ENCODE measurements at places on chromosomes 2 and 18.

- no peak for DNase-seq
Observed at GRCh38 chr2:39679805-39680204, 14.1 kb downstream of the TMEM178A start.

- DNase-seq: no peak
Observed at GRCh38 chr2:26463244-26464192, 14.4 kb downstream of the OTOF start.

DNA sequence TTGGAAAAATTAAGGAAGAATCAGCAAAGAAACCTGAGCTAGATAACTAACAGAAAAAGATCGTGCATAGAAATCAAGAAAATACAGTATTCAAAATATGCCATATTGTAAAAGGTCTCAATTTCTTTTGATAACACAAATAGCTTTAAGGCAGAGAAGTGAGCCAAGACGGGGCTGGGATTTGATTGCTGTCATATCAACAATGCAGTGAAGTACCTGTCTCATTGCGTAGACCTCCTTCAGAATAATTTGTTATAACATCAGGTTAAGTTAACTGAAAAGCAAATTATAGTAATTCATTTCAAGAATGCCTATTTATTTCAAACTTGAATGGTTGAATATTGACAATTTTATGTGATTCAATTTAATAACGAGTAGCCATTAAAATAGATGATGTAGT lies 453.8 kb upstream of the MAP2 start:
- DNase-seq: no peak

GRCh38 chr18:29862824-29863223 lies 1179.7 kb downstream of the DSC3 start:
- DNase-seq: no peak

- no peak for DNase-seq
Observed at GRCh38 chr2:239190361-239190760, 210.5 kb downstream of the HDAC4 start.

DNA sequence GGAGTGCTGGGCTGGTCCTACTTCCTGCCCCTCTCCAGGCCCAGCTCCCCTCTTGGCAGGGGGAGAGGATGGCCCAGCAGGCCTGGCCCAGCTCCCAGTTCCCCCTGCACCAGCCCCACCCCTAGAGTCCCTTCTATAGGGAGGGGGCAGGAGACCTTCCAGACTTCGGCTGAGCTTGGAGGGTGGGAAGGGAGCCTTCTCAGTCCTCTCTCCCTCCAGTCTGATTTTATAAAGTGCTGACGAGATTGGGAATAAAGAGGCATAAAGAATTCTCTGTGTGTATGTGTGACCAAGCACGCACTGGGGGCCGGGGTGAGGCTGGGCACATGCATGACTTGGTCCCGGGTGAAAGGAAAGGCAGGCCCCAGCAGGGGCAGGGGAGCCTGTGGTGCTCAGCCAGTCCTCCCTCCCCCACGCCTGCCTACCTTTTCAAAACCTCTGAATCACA lies 5.1 kb downstream of the CHPF start:
- DNase-seq: no peak

DNA sequence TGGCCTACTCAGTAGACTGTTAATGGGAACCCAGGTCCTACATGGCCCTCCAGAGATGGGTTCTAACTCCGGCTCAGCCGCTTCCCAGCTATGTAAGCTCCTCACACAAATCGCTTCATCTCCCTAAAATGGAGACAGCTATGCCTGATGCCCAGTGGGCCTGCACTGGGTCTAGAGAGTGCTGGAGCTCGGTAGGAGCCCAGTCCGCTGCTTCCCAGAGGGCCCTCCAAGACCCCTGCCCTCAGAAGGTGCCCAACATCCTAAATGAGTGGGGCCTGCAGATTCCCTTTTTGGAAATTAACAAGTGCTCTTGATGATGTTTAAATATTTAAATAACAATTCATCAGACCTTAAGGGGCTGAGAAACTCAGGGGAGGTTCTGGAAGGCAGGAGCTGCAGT lies 47.1 kb downstream of the HS1BP3 start:
- DNase-seq: no peak

GRCh38 chr2:164810843-164811242 lies 30.8 kb downstream of the COBLL1 start:
- no peak for DNase-seq

GRCh38 chr2:31440764-31441163 lies 26.2 kb upstream of the XDH start:
- no peak for DNase-seq

DNA sequence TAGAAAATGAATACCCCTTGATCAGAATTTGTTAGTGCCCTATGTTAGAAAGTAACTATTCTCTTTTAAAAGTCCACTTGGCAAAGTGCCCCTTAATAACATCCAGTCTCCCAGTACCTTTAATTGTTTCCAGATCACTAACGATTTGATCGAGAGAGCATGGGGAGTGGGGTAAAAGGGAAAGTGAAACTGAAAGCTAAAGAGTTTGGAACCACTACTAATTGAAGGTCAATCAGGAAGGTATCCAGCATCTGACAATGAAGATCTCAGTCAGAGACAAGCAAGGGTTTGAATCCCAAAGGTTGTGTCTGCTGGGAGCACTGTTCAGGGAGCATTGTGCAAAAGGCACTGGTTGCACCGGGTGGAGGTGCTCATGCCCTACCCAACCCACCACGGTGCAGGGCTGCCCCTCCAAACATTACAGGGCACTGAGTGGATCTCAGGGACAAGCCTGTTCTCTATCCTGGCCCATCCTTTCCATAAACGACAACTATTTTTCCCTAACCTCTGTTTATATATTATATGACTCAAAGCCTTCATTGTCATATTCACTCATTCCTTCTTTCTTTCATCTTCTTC lies 14.6 kb upstream of the RIT2 start:
- DNase-seq: peak; percentile 1

DNA sequence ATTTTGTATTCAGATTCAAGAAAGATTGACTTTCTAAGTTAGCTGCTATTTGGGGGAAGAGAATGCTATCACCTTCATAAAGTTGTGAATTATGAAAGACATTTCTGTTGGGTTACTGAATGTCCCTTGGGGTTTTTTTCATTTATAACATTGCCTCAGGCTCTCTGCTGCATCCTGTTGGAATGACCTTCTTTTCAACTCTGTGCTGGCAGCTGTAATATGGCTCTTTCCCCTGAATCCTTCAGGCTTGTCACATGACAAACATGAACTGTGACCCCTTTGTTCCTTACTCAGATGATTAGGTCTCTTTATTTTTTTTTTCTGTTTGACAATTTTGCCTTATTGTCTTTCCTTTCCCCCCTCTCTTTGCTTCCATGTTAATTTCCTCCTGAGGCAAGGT lies 159.8 kb downstream of the TAF4B start:
- no peak for DNase-seq

DNA sequence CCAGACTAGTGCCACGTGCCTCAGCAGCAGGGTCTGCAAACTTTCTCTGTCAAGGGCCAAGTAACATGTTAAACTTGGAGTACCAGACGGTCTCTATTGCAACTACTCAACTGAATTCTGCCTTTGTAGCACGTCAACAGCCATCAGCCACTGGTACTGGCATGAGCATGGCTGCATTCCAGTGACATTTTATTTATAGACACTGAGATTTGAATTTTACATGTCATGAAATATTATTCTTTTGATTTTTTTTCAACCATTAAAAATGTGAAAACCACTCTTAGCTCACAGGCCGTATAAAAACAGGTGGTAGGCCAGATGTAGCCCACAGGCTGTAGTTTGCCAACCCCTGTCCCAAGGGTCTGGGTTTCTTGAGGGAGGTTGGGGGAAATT lies 199.7 kb downstream of the TPGS2 start:
- no peak for DNase-seq

DNA sequence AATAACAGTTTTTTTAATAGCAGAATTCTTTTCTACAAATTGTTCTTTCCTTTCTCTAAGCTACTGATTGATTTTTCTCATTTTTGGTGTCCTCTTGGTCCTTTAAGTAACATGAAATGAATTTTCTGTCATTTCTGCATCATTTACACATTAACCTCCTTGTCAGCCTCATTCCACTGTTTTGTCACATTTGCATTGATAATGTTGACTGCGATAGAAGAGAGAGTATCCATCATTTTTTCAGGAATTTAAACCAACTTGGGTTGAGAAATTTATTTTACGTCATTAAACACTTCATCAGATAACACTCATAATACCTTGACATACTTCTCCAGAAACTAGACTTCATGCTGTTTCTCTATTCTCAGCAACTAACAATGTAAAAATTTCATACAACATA lies 422.2 kb downstream of the LRRTM4 start:
- DNase-seq: no peak

DNA sequence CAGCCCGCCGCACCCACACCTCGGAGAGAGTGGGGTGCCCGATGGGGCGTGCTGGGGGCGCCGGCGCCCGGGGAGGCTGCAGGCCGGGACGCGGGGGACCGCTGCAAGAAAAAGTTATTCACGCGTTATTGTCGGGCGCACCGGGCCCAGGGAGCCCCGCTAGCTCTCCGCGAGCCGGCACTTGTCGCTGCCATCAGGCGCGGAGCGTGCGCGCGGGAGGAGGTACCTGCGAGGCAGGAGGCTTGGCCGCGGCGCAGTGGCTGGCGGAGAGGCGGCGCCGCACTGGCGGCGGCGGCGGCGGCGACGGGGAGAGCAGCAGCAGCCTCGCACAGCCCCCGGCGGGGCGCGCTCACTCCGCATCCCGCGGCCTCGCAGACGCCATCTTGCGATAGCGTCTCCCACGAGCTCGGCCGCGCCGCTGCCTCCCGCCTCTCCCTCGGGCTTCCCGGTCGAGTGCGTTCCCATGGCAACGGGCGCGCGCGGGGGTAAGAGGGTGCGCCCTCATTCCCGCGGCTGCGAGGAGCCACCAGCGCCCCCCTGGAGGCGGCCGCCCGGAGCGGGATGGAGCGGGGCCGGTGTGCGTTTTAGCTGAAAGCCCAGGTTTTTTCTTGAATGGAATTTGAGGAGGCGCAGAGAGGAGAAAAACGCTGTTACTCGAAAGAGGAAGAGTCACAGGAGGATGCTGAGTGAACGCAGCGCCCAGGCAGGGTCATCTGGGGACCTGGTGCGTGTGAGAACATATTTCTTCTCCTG lies at the start of gene CHN1:
Gene CHN1 (minus strand): TSS at position 402 of the 753 bp plus-strand sequence. CDS start 469 bp downstream, outside the sequence.
- DNase-seq: peak; percentile 78

DNA sequence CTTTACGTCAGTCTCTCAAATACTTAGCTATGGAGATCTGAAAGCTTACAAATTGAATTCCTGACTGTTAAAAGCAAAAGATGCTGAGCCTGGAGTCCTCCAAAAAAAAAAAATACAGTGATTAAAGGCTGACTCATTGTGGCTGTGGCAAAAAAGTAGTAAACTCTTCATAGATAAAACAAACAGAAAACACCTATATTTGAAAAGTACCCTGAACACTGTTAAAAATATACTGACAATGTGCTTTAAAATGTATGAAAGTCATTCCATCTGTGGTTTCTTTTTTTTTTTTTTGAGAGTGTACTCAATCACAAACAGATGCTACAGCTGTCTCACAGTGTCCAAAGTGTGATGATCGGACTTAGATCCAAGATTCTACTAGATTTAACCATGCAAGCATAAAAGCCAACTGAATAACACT lies 267.6 kb upstream of the CYP26B1 start:
- DNase-seq: no peak

- no peak for DNase-seq
Observed at GRCh38 chr2:40178171-40178778, 273.6 kb downstream of the SLC8A1 start.

GRCh38 chr2:229265727-229266126 lies 5.4 kb downstream of the PID1 start:
- no peak for DNase-seq

- DNase-seq: no peak
Observed at GRCh38 chr2:235263205-235264120, 230.4 kb upstream of the AGAP1 start.

DNA sequence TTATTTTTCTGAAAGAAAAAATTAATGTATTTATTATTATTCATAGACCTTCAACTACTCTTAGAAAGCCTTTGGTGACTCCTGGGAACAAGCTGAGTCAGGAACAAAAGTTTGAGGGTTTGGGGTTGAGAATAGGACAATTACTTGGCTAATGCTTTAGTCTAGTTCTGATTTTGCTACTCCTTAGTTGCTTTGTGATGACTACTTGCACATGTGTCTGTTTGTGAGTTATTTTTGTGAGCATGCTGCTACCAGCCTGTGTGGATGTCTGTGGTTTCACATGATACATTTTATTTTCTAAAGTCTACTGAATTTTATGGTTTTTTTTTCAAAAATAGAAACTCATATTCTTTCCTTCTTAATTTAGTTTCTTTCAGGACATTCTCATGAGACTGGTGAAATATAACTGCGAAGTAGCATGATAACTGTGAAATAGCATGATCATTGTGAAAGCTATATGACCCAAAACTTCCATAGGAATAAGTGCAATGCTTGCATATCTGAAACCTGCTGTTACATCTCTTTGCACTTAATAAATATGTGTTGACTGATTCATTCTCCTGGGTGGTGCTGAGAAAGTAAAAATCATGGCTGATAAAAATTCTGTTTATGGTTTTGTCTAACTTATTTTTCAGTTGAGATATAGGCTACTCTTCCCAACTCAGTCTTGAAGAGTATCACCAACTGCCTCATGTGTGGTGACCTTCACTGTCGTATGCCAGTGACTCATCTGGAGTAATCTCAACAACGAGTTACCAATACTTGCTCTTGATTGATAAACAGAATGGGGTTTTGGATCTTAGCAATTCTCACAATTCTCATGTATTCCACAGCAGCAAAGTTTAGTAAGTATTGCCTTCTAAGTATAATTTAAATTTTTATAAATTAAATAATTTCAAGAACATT lies 17.9 kb upstream of the IL18R1 start:
- DNase-seq: no peak

DNA sequence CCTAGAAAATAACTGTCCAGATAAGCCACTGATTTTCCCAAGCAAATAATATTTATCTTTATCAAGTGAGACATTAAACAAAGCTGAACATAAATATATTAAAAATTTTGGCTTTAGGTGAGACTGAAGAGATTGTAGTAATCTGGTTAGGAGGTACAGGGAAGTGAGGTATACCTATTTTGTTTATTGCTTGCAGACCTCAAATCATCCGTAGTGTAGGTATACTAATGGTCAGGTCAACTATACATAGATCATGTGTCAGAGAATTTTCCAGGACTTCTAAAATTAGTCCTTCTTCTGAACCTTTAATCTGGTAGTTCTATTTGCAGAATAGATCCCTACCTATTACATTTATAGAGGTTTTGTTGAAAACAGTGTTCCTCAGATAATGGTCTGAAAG lies 41.5 kb downstream of the SP140 start:
- no peak for DNase-seq

DNA sequence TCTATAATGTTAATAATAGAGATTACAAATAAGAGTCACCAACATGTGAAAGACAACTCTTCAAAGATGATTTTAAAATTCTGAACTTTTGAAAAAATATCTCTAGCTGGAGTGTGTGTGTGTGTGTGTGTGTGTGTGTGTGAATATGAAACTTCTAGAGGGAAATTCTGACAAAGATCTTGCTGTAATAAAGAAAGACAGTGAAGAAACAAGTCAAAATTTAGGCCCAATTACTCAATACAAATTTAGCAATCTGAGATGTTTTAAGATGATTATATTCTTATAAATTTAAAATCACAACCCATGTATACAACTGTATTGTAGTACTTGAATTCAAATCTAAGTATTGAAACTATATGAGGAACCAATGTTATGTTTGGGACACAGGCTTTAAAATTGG lies 57.2 kb upstream of the UGP2 start:
- no peak for DNase-seq

All from Jurkat, Clone E6-1 (cell line).